ENCODE measurements at places on chromosomes 1 and 21.

GRCh38 chr1:226369110-226369509 lies 38.8 kb downstream of the PARP1 start:
- no peak for DNase-seq

DNA sequence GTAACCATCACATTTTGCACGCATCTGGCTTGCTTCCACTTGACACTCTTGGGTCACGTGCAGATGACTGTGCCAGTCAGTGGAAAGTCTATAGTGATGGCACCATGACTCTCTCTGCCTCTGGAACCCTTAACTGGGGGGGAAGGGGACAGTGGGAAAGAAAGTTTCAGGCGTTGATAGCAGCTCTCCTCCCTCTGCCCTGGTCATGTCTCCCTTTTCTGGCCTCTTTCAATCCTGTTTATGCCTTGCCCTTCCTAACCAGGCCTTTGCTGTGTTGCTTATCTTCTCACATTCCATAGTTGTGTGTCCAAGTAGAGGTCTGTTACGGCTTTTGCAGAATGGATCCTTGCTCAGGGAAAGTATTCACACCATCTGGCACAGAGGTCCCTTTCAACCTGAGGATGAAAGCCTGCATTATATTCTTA lies 93.5 kb downstream of the NRDC start:
- DNase-seq, result no peak

DNA sequence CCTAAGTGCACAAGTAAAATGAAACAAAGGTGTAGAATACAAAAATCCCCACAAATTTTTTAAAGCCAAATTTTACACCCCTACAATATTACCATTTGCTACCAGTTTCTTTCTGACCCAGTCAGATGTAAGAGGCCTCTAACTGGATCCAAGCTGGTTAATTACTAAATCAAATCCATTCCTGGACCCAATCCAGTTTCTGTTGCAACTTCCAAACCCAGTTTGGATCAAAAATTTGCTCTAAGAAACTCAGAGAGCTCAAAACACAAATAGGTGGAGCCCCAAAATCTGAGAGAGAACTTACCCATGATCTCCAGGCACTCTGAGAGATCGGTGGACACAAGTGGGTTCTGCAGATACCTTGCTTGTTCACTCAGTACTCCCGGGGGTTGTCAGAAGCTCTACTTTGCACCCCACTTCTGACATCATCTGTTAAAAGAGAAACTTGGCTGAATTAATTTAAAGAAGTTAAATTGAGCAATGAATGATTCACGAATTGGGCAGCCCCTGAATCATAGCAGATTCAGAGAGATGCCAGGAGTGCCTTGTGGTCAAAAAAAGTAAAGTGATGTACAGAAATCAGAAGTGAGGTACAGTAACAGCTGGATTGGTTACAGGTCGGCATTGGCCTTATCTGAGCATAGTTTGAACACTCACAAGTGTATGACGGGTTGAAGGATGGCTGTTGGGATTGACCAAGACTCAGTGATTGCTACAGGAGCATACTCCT lies 448.0 kb downstream of the KCNT2 start:
- DNase-seq, result no peak

DNA sequence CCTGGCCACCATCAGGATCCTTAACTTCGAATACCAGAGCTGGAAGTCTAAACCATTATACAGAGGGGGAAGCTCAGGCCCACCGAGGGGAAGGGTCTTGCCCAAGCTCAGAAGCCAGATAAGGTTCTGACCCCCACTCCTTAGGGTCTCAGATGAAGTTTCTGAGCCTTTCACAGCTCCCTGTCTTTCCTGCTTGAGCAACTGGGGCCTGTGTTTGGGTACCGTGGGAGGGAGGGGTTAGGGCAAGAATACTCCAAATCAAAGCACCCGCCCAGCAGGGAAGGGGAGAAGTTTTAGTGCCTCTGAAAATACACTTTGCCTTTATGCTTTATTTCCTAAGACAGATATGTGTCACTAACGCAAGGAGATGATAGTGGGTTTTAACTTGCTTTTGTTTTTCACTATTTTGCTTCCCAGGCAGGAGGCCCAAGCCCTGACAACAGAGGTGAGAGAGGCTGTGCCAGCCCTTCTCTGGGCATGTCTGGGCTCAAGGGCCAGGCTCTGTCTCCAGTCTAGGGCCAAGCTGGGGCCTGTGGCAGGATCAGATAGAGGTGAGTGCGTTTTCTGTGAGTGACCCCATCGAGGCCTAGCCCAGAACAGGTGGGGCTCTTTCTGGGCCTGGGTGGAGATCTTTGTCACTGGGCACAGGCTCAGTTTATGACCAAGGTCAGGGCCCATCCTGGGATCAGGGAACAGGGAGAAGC lies 20.5 kb upstream of the TENT5B start:
- DNase-seq, result no peak

DNA sequence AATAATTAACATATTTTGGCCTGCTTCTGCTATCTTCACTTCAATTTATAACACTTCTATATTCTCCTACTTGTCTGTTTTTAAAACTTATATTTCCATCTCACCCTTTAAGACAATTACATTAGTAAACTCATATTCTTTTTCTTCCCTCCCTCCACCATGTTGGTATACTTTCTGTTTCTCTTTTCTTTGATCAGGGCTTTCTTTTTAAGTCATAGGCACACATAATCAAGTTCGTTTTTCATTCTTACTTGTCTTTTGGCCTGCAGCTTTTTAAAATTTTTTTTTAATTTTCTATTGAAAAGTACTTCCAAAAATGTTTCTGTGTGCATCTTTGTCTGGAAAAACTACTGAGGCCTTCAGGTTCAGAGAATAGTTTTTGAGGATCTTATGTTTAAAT lies 2.3 kb downstream of the PYHIN1 start:
- DNase-seq, result peak; percentile 63

DNA sequence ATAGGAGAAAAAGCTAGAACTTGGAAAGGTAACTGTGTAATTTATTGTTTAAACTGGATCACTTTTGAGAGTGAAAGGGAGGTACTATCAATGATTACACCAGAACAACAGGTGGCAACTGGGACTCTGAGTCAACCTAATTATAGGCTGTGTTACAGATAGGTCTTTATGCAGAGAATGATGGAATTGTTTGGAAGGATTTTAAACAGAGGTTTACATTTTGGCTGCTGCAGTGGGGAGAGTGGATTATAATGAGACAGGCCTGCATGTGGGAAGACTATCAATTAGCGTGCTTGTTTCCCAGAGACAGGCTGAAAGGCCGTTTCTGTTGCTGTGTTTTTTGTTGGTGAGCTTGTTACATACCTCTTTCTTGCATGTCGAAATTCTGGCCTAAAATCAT lies 432.9 kb downstream of the PLA2G4A start:
- no peak for DNase-seq

DNA sequence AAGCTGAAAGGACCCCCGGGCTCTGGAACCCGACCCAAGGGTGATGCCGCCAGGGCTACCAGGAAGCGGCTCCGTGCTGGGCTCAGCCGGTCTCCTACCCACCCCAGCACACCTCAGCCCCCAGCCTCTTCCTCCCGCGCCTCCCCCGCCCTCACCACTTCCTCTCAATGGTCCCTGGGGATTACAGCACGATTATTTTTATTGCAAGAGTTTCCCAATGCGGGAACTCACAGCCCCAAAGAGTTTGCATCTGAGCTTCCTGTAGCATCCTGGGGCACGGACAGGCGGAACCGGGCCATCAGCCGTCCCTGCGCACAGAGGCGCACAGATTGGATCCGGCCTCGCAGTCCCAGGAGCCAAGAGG lies 8.7 kb upstream of the SLX9 start:
- DNase-seq, result peak; percentile 60

DNA sequence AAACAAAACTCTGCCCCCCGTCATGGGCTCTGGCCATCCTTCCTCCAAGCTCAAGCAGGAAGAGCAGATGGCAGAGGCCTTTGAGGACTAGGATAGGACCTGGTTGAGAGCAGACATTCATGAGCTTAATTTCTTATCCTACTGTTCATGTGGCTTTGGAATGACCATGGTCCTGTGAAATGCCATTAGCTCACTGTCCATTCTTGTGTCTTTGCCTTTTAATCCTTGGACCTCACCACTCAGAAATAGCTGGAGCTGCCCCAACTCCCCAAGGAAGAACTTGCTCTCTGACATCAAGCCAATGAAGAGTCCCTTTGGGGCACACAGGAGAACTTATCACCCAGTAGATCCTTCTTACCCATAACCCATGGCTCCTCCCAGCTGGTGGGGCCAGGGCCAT lies 11.6 kb upstream of the FAM20B start:
- no peak for DNase-seq

- DNase-seq, result no peak
Measured at GRCh38 chr1:226937940-226938725, 2.0 kb upstream of the COQ8A start.

DNA sequence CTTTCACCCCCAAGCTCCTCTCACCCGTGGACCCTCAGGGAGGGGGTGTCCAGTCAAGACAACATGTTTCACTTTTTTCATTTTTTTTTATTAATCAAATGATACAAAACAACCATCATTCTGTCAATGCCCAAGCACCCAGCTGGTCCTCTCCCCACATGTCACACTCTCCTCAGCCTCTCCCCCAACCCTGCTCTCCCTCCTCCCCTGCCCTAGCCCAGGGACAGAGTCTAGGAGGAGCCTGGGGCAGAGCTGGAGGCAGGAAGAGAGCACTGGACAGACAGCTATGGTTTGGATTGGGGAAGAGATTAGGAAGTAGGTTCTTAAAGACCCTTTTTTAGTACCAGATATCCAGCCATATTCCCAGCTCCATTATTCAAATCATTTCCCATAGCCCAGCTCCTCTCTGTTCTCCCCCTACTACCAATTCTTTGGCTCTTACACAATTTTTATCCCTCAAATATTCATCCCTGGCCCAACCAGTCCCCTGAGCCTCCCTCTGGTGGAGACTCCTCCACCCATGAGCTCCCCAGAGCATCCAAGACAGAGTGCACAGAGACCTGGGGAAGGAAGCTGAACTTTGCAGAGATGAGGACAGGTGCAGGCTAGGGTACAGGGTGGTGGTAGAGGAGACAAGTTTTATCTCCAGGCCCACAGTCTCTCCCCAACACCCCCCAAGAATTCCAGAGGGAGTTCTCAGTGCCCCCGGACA lies 1.4 kb upstream of the S100A16 start:
- DNase-seq, result no peak

- DNase-seq, result no peak
Measured at GRCh38 chr1:100719490-100719889, at the start of gene VCAM1. Gene VCAM1, plus strand, starts transcription at chr1:100719742. Its CDS starts 119 bp downstream, at chr1:100719861.

GRCh38 chr1:111739925-111740765 lies 950 bp upstream of the INKA2 start:
- no peak for DNase-seq

DNA sequence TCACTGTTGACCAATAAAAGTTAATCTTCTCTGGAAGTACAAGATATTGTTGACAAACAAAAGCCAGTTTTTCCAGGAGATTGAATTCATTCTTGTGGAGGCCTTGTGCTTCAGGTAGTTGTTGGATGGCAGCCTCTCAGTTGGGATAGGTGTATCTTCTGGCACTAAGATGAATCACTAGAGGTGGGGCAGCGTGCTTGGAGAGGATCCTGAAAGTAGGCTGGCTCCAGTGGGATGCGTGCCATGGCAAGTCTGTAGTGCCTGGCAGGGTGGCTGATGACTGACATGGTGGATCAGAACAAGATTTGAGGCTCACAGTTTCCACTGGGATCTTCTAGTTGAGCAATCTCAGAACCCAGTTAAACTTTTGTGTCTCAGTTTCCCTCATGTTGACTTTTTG lies 2.4 kb downstream of the VPS13D start:
- DNase-seq, result no peak

- no peak for DNase-seq
Measured at GRCh38 chr1:2088458-2088857, 38.2 kb downstream of the PRKCZ start.

GRCh38 chr1:190098756-190099155 lies 378.9 kb downstream of the BRINP3 start:
- no peak for DNase-seq

DNA sequence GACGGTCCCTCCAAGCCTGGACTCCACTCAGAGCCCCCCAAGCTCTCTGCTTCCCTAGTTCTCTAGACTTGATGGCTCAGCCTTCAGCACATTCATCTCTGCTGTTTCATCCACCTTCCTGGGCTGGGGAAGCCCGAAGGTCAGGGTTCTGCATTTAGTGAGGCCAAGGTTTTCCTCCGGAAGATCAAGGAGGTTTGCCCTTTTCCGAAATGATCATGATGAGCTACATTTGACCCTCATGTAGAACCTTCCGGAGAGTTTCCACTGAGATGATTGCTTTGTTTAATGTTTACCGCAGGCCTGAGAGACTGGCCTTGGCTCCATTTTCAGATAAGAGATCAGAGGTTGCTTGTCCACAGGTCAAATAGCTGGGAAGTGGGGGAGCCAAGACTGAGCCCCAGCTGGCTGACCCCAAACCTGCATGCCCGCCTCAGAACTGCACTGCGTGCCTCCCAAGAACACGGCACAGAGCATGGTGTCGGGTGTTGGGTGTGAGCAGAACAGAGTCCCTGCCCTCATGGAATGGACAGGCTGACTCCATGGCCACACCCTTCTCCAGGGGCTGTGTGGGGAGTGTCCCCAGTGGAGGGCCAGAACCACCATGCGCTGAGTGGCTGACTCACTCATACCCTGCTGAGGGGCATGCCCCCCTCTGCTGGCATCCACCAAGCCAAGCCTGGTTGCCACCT lies 200.8 kb upstream of the TMEM51 start:
- DNase-seq, result no peak

DNA sequence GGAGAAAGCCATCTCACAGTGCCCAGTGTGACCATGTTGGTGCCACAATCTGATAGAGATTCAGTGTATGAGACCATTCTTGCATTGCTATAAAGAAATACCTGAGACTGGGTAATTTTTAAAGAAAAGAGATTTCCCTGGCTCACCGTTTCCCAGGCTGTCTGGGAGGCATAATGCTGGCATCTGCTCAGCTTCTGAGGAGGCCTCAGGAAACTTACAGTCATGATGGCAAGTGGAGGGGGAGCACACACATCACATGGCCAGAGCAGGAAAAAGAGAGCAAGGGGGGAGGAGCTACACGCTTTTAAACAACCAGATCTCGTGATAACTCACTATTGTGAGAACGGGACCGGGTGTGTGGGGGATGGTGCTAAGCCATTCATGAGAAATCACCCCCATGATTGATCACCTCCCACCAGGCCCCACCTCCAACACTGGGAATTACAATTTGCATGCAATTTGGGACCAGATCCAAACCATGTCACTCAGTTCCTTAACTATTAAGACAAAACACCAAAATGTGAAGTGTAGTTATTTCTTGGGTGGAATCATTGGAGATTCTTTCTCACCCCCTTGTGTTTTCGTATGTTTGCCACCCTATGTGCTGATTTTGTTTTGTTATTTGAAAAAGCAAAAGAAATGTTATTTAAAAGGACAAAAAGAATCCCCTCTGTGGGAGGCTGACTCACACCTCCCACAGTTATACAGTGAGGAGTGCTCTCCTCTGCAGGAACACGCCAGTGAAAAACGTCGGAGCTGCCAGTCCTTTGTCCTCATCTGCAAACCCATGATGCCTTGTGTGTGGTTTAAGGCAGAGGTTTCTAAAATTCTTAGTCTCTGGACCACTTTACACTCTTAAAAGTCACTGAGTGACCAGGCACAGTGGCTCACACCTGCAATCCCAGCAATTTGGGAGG lies 46.9 kb upstream of the IFNLR1 start:
- no peak for DNase-seq

GRCh38 chr1:160168609-160169369 lies 17.4 kb downstream of the ATP1A4 start:
- DNase-seq, result no peak

Data from activated CD4-positive, alpha-beta T cell treated with anti-CD3 and anti-CD28 coated beads, Interleukin-2, Interleukin-6, amounts not matched to agents 100 ng/mL and 50 ng/mL, durations not matched to agents 16 hours and 8 hours (primary cell).